ENCODE measurements at places on chromosomes 16 and 17.

DNA sequence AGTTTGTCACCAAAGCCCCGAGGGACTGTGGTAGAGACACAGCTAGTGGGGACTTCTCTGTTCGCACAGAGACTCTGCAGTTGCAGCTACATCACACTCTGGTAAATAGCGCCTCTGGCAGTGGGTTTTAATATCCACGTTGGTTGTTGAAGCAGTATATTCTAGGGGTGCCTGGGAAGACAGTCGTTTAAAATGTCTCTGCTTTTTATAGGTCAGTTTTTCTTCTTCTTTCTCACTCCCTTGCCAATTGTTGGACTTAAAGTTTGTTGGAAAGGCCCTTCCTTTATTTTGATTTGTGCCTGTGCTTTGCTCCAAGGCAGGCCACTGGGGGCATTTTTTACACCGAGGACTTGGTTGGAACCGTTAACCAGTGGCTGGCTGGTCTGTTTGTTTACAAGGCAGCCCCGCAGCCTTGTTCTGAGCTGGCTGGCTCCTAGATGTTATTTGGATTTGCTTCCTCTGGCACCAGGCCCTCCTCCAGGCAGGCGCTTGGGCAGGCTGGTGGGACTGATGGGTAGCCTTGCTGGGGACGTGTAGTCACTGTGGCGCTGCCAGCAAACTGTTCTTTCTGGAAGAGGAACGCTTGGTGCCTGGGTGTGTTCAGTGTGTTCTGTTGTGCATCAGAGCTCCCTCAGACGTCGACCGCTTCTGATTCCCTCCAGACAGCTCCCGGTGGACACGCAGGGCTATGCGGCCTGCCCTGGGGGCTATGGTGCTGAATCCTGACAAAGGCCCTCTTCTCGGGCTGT, 218.2 kb upstream of the CHMP6 start:
- peak; percentile 78 for ATAC-seq

DNA sequence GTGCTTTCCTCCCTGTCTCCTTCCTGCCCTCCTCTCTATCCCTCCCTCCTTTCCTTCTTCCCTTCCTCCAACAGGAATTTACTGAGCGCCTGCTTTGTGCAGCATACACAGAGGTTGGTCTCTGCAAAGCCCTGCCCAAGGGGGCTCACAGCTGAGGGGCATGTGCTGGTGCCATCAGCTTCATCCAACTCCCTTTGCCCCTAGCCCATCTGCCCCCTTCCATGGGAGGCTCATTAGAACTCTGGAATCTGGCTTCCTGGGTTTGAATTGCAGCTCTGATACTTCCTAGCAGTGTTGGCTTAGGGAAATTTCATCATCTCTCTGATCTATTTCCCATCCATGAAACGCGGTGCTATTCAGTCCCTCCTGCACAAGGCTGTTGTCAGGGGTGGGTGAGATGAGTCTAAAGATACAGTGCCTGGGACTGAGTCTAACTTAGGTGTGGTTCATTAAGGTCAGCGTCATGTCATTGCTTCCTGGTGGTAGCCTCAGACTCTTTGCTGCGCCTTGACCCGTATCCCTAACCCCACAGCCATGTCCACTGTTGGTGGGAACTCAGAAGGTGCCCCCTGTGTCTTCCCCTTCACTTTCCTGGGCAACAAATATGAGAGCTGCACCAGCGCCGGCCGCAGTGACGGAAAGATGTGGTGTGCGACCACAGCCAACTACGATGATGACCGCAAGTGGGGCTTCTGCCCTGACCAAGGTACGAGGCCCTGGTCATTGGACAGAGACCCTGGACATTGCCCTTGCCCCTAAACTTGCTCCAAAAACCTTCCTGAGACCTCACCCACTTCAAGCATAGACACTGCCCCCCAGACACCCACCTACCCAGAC, 10.3 kb downstream of the MMP2 start:
- ATAC-seq: no peak

- no peak for ATAC-seq
These were observed 77.1 kb downstream of the WWP2 start for GRCh38 chr16:69839240-69839688.

- ATAC-seq: no peak
These were observed 714 bp downstream of the CACNA1H start for GRCh38 chr16:1153480-1154160.

GRCh38 chr16:16073891-16074881, 124.8 kb downstream of the ABCC1 start:
- peak; percentile 75 for ATAC-seq

GRCh38 chr16:7714775-7715174, 382.1 kb downstream of the RBFOX1 start:
- ATAC-seq: no peak

- peak; percentile 53 for ATAC-seq
These were observed 22.7 kb downstream of the USP22 start for GRCh38 chr17:21019976-21020586.

- ATAC-seq: no peak
These were observed 11.3 kb upstream of the PECAM1 start for GRCh38 chr17:64401941-64402340.

DNA sequence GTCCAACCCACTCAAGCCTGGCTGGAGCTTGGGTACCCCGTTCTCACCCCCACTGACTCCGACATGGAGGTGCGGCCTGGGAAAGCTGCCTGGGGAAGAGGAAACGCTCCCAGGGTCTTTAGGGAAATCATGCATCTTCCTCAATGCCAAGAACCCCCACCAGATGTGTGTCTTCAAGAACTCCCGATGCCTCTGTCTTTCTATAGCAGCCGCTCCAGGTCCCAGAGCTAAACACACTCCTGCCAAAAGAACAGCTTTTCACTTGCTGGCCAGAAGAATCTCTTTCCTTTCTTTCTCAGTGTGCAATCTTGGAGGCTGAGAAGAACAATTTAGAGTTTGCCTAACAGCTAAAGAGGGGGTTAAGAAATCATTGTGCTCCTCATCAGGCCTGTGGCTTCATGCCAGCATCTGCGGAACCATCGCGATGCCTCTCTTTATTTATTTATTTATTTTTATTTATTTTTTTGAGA, 41.1 kb upstream of the MTSS2 start:
- no peak for ATAC-seq

DNA sequence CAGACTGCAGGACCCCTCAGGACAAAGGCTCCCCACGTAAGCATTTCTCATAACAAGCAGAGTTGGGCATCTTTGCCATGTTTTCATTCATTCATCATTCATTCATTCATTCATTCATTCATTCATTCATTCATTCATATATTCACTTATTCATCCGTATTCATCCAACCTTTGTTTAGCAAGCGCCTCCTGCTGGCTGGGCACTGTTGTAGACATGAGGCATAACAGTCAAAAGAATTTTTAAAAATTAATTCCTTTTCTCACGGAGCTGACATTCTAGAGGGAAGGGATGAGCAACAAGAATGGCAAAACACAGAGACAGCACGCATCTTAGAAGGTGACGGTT, 351.7 kb upstream of the TNRC6C start:
- ATAC-seq: no peak

DNA sequence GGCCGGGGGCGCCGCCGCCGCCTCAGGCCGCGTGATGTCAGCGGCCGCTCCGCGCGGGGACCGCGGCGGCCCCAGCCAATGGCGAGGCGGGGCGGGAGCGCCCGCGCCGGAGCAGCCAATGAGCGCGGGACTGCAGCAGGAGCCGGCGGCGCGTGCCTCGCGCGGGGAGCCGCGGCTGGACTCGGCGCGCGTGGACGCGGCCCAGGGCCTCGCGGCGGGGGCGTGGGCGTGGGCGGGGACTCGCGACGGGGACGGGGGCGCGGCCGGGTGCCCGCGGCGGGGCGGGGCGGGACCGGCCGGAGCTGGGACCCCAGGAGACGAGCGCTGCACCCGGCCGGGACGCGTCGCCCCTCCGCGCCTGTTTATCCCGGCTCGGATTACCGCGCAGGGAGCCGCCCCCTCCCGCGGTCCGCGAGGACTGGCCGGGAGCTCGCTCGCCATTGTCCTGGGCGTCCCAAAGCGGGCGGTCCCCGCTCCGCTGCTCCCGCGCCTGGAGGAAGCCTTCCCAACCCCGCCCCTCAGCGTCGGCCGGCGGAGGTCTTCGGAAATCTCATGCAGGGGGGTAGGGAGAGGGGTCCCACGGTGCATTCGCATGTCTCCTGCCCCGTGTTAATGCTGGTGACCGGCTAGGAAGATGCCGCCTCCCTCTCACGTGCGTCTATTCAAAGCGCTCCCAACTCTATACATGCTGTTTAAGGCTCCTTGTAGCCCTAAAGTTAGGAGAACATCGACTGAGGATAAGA, at the start of gene RNF157:
TSS of gene RNF157 (minus strand) at position 33 of the 743 bp plus-strand sequence. CDS start 253 bp downstream, outside the sequence.
- ATAC-seq: peak; percentile 92

DNA sequence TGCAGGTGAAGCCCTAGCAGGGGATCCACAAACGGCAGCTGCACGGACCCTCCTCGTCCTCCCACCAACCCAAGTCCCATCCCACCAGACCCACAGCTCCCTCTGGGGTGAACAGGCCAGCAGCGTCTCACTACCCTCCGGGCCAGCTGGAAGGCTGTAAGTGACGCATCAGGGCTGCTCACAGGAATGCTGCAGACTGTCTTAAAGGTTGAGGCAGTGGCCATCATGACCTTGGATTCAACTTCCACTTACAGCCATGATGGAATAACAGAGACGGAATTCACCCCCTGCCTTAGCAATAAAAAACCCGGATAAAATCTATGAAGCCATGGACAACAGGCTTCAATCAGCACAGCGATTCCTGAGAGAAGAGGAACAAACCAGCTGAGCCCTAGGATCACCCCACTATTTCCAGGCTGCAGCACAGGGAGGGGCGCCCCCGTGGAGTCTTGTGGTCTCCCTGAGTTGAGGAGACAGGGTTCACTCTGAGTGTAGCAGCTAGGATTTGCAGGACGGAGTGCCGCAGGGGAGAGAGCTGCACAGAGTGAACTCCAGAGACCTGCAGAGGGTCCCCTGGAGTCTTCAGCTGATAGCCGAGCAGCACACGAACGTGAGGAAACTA, 10.5 kb downstream of the FAM83G start:
- no peak for ATAC-seq

GRCh38 chr17:64765191-64765889, 103.2 kb upstream of the SMURF2 start:
- no peak for ATAC-seq

DNA sequence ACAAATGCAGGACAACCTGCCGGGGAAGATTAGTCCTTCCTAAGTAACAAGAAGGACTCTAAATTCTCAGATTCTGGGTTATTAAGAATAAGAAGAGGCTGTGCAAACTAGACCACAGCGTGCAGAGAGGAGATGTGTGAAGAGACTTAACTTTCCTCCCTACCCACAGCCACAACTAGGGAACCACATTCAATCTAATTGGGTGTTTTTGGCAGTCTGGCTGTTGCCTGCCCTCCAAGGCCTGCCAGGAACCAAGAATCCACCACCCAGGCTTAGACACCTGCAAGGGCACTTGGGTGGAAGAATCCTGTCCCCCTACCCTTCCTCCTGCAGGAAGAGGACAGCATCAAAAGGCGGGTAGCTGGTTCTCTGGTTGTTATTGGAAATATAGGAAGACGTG, 202.0 kb downstream of the PARN start:
- ATAC-seq: no peak

GRCh38 chr17:48842746-48843145, 11.9 kb downstream of the CALCOCO2 start:
- no peak for ATAC-seq

DNA sequence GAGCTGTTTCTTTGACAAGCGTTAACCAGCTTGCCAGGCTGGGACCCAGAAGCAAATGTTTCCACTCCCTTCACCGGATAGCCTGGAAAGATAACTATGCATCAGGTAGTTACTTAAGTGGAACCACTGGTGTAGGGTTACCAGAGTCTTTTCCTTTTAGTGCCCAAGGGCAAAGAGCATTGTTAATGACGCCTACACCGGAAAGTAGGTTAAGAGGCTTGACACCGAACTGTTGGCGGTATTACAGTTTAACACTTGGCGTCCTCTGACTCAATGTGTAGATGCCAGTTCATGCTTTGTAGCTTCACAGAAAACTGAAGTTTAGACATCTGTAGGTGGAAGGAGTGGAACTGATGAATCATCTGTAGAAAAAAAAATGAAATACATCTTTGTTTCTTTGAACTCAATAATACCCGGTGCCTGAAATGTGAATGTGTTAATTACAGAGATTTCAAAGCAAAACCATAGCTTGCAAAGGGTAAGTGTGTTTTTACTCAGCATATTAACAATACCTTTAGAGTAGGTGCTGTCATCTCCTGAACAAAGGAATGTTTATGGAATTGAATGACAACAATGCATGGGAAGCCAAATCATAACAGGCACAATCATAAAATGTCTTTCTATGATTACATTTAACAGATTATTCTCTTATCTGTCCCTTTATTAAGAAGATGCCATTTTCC, 426.7 kb upstream of the SALL1 start:
- ATAC-seq: peak; percentile 63

GRCh38 chr17:63579633-63580032, 21.1 kb upstream of the TACO1 start:
- ATAC-seq: no peak

DNA sequence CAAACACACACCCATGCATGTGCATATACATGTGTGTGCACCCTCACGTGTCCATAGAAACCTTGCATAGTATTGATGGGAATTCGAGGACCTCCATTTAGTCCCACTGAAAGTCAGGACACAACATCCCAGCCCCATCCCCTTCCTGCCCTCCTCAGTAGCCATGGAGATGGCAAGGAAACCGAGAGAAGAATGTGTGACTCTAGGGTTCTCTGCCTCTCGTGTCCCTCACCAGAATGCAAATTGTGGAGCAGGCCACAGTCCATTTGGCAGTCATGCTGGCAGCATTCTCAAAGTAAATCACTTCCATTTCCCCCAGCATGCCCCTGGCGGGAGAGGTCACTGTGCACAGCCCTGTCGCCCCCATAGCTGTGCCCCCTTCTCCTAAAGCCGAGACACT, 141.1 kb downstream of the MSI2 start:
- ATAC-seq: peak; percentile 21

- ATAC-seq: no peak
These were observed 3.4 kb upstream of the PPP1R9B start for GRCh38 chr17:50153650-50154575.

DNA sequence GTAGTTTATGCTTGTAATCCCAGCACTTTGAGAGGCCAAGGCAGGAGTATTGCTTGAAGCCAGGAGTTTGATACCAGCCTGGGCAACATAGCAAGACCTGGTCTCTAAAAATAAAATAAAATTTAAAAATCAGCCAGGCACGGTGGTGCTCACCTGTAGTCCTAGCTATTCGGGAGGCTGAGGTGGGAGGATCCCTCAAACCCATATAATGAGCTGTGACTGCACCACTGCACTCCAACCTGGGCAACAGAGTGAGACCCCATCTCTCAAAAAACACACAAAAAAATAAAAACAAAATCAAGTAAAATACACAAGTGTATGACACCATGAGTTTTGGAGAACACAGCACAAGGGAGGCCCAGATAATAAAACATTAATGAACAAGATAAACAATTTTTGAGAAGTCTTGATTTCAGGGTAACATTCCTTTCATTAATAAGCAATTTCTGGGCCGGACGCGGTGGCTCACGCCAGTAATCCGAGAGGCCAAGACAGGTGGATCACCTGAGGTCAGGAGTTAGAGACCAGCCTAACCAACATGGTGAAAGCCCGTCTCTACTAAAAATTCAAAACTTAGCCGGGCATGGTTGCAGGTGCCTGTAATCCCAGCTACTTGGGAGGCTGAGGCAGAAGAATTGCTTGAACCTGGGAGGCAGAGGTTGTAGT, 17.9 kb downstream of the PRPSAP1 start:
- ATAC-seq: no peak

- ATAC-seq: no peak
These were observed 15.2 kb downstream of the PRKCA start for GRCh38 chr17:66317629-66318028.

Measured in motor neuron (in vitro differentiated cells).